Articular chondrocyte of knee joint (primary cell): ENCODE measurements at places on chromosomes 11 and 22. TPM values are rescaled to one million over a fixed set of nuclear protein-coding genes. Genes with fewer than 3 reads are reported as not detected.

Gene THY1
- total RNA-seq, result 669 and 939 TPM in 2 replicates

Gene KRTAP5-1
- total RNA-seq, result not detected in 2 replicates

Gene AMBRA1
- 26.1 and 26.8 TPM in 2 replicates for total RNA-seq

Gene KDM4E
- total RNA-seq, result not detected in 2 replicates

Gene C11orf54
- 28.2 and 40.1 TPM in 2 replicates for total RNA-seq

Gene MS4A4A
- total RNA-seq, result not detected in 2 replicates

Gene NTM
- 3.4 and 11.8 TPM in 2 replicates for total RNA-seq

Gene OR5P2
- total RNA-seq, result 0.22 TPM in 1 of 2 replicates, not detected in the other
